ENCODE measurements at places on chromosomes 7 and 10.

- no peak for DNase-seq
Observed at GRCh38 chr7:30921540-30922401, 10.1 kb downstream of the AQP1 start.

- DNase-seq = no peak
Observed at GRCh38 chr7:44187636-44188416, 1.4 kb downstream of the GCK start.

DNA sequence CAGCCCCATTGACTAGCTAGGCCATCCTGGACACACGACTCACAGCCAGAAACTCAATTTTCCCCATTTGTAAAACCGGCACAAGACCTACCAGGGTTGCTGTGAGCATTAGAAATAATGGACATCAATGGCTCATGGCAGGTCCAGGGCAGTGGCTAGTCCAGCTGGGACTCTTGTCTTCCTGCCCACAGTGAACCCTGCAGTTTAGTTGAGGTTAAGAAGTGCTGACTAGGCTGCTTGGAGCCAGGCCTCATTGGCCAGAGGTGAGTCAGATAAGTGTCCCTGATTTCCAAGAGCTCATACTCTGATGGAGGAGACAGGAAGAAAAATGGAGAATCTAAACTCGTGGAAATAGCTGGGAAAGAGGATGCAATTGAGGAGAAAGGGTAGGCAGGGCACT, 123.4 kb upstream of the ZNF92 start:
- DNase-seq = no peak

GRCh38 chr10:44858988-44859387, 52.1 kb upstream of the TMEM72 start:
- no peak for DNase-seq

GRCh38 chr10:16195894-16196293, 240.9 kb upstream of the PTER start:
- DNase-seq = no peak

- DNase-seq = no peak
Observed at GRCh38 chr10:66698069-66698468, 227.8 kb upstream of the LRRTM3 start.

DNA sequence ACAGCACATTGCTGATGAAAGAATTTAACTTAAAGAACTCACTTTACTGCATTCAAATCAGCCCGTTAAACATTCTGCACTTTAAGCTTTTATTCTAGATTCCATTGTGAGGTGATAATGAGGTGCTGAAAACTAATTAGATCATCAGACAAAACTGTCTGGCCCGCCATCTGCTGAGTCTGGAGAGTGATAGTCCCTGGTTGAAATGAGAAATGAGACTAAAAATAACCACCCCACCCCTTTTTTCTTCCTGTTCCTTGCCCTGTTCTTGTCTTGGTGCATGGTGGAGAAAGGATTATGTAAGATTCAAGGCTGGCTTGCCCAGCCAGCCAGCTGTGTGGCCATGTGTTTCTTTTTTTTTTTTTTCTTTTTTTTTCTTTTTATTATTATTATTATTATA, 277.0 kb upstream of the COBL start:
- DNase-seq = no peak

DNA sequence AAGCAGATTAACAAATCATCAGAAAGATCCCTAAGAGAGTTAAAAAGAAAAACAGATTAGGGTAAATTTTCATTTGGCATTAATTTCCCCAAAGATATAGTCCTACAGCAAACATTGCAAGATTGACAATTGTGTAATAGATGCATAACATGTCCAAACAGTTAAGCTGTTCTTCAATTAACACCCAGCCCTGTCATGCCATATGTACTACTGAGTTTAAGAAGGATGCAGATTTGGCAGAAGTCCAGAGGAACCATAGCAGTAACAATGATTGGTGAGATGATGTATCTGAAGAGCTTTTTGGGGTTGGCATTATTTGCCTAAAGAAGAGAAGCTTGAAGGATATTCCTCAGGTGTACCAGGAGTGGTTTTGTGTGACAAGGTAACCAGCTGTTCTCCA, 287.6 kb downstream of the LRMDA start:
- peak; percentile 3 for DNase-seq

GRCh38 chr10:110413049-110413783, 84.5 kb upstream of the DUSP5 start:
- no peak for DNase-seq

DNA sequence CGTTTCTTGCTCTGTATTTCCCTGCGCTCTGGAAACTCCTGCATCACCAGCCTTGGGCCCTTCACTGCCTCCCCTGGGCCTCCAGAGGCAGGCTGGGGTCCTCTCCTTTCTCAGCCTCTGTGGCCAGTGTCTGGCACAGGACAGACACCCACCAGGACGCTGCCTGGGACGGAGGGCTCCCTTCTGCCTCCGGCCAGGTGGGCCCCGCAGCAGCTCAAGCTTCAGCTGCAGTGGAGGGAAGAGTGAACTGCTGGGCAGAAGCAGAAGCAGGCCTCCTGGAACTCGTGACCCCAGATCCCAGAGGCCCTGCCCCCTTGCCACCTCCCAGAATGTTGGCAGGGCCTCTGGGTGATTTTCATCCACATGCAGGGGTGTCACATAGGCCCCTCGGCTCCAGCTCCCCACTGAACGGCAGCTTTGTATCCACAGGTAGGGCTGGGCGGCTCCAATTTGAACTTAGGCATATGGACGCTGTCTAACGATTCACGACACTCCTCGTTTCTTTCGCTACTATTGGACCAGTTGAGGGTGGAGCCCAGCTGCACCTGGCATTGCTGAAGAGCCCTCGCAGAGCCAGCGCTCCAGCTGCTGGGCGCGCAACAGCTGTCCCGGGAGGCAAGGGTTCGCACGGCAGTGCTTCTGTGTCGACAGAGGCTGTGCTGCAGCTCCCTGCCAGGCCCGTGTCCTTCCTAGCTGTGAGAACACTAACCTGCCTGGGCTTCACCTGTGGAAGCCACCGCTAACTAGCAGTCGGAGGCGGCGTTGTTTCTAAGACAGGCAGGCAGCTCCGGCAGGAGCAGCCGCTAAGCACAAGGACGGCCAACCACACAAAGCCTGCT, 18.4 kb upstream of the GPR146 start:
- DNase-seq = no peak

DNA sequence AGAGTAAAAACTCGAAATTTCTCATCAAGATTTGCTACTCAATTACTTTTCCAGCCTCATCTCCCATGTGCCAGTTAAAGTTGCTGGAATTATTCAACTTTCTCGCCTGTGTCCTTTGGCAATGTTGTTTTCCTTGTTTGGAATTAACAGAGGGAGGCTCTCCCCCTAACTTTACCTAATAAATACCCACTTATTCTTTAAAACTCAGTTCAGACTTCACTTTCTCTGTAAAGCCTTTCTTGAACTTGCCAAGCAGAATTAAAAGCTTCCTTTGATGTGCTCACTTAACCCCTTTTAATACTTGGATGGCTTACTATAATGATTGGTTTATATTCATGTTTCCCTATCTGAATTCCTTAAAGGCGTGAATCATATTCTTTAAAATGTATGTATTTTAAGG, 104.1 kb downstream of the MKLN1 start:
- no peak for DNase-seq

DNA sequence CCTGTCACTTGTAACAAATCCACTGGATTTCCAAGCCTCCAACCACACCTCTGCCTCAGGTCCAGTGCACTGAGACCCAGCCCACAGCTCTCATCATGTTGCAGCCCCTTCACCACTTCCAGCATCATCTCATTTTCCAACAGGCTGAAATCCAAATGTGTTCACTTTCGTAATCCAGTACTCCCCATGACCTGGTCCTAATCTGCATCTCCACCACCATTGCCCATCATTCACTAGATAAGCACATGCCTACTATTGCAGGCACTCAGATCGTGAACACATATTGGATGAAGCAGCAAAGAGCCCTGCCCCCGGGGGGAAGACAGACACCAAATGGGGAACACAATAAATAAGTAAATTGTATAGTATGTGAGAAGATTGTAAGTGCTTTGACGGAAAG, 76.1 kb upstream of the INSIG1 start:
- DNase-seq = no peak

GRCh38 chr7:115340828-115341227, 418.9 kb downstream of the MDFIC start:
- DNase-seq = peak; percentile 70

DNA sequence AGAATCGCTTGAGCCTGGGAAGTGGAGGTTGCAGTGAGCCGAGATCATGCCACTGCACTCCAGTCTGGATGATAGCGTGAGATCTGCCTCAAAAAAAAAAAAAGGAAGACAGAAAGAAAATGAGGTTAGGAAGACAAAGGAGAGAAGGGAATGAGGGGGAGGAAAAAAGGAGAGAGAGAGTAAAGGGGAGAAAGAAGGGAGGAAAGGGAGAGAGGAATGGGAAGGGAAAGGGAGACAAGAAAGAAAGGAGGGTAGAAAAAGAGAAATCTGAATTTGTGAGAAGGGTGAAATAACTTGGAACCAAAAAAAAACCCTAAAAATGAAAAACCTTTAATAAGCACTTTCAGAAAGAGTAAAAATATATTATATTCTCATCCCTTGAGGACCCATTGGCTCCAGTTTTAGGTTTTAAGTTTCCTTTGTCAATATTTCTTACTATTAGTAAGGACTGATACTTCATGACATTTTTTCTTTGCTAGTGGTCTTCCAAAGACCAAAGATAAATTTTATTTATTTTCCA, 54.9 kb downstream of the POT1 start:
- DNase-seq = no peak

- peak; percentile 5 for DNase-seq
Observed at GRCh38 chr7:4164556-4164955, 517.5 kb upstream of the FOXK1 start.

- DNase-seq = no peak
Observed at GRCh38 chr10:71561003-71561574, 158.5 kb downstream of the C10orf105 start.

DNA sequence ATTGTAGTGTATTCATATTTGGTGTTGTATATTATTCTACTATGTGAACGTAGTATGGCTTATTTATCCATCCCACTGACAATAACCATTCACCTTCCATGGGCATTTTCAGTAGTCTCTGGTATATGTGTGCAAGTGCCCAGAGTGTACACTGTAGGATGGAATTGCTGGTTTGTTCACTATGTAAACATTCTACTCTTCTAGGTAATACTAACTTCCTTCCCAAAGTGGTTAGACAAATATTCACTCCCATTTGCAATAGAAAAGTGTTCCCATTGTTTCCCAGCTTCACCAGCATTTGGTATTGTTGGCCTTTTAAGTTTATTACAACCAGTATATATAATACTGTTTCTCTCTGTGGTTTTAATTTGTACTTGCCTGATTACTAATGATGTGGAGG, 153.7 kb downstream of the C7orf25 start:
- DNase-seq = no peak

- DNase-seq = peak; percentile 83
Observed at GRCh38 chr7:90816511-90817142, 220.5 kb downstream of the CDK14 start.

DNA sequence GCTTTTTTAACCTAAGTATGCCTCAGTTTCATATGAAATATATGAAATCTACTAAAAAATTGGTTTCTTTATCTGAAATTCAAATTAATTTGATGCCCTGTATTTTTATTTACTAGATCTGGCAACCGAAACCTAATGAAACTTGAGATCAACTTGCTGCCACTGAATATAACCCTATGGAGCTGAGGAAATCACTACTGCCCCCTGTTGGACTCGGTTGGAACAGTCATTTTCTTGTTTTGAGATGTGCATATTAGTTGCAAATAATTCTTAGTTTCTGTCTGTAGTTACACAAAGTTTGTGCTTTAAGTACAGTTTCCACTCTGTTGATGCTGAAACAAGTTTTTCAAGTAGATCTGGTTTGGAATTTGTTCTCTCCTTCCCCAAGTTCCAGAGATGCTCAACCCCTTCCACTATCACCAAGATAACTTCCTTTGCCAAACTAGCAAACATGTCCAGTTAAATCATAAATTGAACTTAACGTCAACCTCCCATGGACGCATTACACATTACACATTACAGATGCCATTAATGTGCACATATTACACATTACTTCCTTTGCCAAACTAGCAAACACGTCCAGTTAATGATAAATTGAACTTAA, 22.2 kb upstream of the EXOC4 start:
- peak; percentile 82 for DNase-seq

DNA sequence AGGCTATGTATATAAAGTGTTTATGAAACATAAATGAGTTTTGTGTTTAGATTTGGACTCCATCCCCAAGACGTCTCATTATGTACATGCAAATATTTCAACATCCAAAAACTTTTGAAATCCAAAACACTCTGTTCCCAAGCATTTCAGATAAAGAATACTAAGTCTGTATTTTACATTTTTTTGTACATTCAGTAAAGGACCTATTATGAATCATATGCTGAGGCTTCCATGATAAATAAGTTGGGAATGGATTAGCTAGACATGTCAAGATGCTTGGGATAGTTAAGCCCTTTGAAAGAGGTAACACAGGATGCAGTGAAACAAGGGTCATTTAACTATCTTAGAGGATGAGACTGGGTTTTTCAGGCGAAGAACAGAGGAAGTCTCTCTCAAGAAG, 262.9 kb downstream of the SNX13 start:
- DNase-seq = no peak

DNA sequence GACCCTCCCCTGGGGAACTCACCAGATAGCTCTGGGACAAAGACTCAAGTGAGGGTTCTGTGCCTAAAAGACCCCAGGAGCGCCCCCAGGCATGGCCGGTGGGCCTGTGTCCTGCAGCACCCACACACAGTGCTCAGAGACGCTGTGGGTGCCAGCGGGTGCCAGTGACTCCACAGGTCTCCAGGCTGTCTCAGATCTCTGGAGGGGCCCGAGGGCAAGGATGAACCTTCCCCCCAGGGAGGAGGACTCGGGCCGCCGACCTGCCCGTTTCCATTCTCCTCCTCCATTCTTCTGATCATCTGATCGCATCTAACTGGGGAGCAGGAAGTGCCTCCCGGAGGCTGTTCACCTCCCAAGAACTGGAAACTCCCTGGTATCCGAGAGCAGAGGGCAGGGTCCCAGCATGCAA, 980 bp downstream of the ADAM8 start:
- DNase-seq = no peak

- no peak for DNase-seq
Observed at GRCh38 chr10:72639441-72639873, 13.6 kb upstream of the MICU1 start.

DNA sequence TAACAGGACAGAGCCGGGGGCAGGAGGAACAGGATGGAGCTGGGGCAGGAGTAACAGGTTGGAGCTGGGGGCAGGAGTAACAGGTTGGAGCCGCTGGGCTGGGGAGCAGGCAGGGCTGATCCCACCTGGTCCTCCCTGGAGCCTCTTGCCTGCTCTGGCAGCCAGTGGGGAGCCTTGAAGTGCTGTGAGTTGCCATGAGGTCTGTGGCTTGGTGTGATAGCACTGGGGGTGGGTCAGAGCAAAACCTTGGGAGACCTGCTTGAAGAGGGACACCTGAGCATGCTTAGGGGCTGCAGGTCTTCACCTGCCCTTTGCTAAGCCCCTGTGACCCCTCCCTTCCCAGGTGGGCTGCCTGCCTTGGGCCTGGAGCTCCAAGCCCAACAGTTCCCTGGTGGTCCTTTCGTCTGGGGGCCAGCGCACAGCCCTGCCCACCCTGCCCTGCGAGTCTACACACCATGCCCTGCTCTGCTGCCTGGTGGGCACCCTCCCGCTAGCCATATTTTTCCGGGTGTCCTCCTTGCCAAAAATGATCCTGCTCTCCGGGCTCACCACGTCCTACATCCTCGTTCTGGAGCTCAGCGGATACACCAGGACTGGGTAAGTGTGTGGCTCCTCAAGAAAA, 111.6 kb downstream of the ADCY1 start:
- DNase-seq = no peak

- DNase-seq = no peak
Observed at GRCh38 chr7:4722960-4723630, 41.0 kb downstream of the FOXK1 start.

- no peak for DNase-seq
Observed at GRCh38 chr10:35300063-35300699, 36.1 kb upstream of the CCNY start.

- DNase-seq = no peak
Observed at GRCh38 chr10:47286116-47286505, 13.9 kb upstream of the GDF10 start.
